ENCODE measurements at places on chromosomes 3 and 15.
A peak's percentile ranks its signal among the peaks of the same experiment; 100 is the strongest.

- peak; percentile 26 for DNase-seq
Observed at GRCh38 chr3:25781758-25782594, 1.3 kb downstream of the NGLY1 start.

DNA sequence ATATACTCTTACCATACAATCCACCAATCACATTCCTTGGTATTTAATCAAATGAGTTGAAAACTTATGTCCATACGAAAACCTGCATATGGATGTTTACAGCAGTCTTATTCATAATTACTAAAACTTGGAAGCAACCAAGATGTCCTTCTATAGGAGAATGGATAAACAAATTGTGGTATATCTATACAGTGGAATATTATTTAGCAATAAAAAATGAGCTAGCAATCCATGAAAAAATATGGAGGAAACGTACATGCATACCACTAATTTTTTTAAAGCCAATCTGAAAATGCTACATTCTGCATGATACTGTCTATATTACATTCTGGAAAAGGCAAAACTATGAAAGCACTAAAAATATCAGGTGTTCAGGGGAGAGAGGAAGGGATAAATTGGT lies 73.9 kb upstream of the LPP start:
- DNase-seq: no peak

DNA sequence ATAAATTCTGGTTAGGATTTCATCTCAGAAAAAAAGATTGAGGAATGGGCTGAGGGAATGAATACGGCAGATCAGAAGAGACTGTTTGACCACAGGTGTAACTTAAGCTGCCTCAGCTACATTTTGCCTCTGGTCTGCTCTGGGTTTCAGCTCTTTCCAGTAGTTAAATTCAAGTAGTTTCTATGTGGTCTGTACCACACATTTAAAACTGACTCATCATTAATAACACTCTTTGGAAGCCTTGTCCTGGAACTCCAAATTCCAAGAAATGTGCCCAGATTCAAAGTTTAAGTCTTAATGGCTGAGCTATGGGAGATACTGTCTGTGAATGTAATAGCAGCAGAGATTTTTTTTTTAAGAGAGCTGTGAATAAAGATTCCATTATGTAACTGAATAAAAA lies 133.1 kb upstream of the IGSF10 start:
- no peak for DNase-seq

DNA sequence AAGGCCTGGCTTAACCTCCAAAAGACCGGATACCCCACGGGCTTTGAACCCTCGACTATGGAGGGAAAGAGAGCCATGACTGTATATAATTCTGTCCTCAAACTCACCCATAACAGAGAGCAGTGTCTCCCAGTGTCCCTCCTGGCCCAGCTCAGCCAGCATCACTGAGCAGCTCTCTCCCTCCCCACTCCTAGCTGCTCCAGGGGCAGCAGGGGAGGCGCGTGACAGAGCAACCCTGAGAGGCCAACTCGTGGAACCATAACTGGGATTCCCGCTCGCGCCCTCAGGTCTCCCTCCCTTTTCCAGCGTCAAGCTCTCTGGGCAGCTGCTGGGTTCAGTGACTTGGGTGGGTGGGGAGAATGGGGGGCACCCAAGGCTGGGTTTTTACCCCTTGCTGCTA lies 561 bp upstream of the CPLX3 start:
- no peak for DNase-seq

- DNase-seq: no peak
Observed at GRCh38 chr15:61653110-61653509, 407.1 kb downstream of the VPS13C start.

GRCh38 chr3:122642935-122643334 lies 37.7 kb upstream of the PARP14 start:
- no peak for DNase-seq

- DNase-seq: no peak
Observed at GRCh38 chr3:169939751-169940150, 26.9 kb upstream of the SEC62 start.

- no peak for DNase-seq
Observed at GRCh38 chr3:162192340-162193029, 695.9 kb downstream of the OTOL1 start.

- no peak for DNase-seq
Observed at GRCh38 chr3:42864321-42864950, 11.2 kb downstream of the CYP8B1 start.

DNA sequence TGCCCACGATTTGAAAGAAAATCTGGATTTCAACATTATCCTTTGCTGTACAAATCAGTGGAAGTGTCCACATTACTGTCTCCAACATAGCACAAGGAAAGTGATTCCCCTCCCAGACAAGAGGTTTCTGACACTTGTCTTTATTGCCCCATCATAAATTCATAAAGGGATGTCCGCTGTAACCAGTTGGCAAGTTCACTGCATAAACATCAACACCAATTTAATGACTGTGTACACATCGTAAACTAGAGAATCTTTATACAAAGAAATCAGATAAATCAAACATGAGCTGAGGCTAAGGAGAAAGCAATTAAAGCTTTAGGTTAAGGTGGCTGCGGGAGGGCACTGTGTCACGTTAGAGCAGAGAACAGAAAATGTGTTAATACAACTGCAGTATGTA lies 129.8 kb downstream of the MEIS2 start:
- DNase-seq: no peak

- DNase-seq: no peak
Observed at GRCh38 chr15:91061997-91062396, 38.1 kb upstream of the SV2B start.

DNA sequence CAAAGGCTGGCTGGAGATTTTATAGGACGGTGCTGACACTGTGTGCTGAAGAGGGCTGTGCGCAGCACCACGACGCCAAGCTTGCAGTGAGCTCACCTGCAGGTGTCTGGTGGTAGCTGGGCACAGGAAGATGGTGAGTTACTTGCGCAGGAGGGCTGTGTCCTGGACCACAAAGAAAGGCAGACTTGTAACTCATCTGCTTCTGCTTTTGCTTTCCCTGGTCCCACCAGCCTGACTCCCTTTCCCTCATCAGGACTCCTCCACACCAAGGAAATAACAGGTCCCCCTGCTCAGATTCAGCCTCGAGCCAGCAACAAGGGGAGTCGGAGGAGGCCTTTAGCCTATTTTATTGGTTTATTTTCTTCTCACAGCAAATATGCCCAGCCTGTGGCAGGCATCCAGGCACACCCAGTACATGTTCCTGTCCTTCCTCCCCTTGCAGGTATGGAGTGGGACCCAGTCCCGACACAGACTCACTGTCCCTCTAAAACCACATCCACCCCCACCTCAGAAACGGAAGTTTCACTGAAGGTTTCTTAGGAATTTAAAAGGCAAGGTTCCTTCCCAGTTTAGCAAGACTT lies 35.6 kb upstream of the FLNB start:
- DNase-seq: no peak

DNA sequence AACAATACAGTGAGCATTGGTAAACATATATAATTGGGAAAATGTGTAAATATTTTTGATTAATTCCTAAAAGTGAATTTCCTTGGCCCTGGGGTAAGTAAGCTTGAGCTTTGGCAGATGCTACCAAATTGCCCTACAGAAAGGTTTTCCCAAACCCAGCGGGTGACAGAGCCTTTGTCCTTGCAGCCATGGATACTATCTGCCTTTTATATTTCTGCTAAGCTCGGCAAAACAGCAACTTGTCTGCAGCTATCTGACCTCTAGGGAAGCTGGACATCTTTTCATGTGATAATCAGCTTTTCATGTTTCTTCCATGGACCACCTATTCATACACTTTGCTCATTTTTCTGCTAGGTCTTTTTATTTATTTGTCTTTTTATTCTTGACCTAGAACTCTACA lies 64.7 kb upstream of the SEC22A start:
- no peak for DNase-seq

- no peak for DNase-seq
Observed at GRCh38 chr15:85580879-85581278, 200.5 kb downstream of the AKAP13 start.

DNA sequence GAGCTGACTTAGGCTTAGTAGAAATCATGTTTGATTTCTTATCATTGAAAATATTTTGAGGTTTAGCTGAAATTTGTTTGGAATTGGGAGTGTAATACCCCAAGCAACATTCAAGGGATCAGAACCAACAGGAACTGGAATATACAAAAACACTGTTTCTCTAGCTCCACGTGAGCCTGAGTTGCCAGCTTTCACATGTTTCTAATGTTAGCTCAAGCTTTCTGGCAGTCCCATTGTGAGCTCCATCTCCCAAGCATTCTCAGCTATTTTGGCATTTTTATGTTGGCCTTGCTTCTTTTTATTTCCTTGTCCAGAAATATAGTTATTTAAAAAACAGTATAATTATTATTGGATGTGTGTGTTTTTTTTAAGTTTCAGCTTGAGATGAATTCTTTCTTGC lies 427.1 kb upstream of the DPH6 start:
- DNase-seq: no peak

DNA sequence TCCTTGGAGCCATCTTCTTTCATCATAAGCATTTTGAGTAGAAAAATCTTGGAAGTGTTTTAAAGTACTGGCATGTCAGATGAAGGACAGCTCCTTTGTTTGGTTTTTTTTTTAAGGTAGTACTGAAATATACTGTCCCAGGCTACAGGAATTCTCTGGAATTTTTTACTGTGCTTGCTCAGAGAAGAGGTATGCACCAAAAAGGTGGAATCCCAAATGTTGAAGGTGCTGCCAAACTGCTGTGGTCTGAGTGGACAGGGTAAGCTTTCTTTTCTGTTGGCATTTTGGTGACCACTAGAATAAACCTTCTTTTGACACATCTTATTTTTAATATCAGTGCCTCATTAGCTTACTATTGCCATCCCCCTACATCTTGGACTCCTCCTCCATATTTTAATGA lies 7.2 kb downstream of the GNL3 start:
- no peak for DNase-seq

DNA sequence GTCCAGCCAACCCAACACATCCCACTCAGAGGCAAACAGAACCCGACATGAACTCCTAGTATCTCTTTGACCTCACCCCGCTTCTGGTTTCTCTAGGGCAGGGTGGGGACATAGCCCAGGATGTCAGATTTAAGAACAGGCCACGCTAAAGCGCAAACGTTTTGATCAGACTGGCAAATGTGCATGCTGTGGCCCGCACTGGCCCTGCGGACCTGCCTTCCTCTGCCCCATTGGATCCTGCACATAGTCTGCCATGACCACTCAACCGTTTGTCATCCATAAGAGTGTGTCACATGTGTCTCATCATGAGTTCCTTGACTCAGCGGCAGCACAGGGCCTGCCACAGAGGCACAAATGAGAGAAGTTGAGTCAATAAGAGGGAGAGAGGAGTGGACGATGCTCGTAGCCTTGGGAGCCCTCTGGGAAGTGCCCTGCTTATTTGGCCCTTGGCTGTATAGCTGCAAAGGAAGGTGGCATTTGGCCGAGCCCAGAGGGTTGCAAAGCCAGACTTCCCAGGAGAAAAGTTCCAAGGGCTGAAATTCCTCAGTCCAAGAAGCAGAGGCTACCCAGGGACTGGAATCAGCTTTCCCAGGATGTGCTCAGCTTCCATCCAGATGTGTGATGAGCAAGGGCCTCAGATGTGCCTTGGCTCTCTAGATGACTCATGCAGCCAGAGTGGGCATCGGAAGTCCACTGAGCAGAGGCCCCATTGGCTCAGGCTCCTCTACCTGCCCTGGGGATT lies 55.5 kb upstream of the SLCO2A1 start:
- no peak for DNase-seq

DNA sequence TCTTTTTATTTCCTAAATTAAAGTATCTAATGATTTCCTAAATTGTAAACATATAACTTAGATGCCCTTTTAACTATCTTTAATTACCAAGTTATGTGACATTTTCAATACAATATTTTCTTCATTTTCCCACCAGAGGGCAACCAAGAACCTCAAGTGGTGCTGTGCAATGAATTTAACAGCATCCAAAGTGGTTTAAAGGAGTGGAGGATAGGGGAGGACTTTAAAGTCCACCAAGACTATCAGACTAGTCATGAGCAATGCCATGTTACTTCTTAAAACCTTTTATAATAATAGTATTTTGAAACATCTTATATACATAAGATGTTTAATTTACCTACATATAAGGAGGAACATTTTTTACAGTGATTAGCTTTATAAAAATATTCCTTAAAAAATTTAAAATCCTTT lies 74.4 kb downstream of the DLG1 start:
- DNase-seq: no peak

GRCh38 chr15:90099868-90100831 lies 2.1 kb downstream of the IDH2 start:
- DNase-seq: no peak

DNA sequence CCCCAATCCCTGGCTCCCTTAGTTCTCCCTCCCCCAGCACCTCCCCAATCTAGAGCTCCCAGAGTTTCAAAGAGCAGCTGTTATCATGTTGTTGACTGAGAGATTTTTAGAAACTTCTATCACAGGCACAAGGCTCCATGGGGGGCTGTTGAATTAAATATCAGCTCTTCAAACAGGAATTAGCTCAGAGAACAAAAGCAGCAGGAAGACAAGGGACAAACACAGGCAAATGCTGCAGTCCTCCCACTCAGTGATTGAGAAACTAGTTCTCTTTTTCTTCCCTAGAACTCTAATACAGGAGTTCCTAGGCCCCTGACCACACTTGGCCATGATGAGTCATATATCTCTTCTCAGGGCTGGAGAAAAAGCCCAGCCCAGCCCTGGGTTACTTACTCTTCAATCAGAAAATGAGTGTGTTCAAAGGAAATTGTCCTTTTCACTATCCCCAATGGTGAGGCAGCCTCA lies 262.1 kb downstream of the IGSF11 start:
- peak; percentile 7 for DNase-seq

DNA sequence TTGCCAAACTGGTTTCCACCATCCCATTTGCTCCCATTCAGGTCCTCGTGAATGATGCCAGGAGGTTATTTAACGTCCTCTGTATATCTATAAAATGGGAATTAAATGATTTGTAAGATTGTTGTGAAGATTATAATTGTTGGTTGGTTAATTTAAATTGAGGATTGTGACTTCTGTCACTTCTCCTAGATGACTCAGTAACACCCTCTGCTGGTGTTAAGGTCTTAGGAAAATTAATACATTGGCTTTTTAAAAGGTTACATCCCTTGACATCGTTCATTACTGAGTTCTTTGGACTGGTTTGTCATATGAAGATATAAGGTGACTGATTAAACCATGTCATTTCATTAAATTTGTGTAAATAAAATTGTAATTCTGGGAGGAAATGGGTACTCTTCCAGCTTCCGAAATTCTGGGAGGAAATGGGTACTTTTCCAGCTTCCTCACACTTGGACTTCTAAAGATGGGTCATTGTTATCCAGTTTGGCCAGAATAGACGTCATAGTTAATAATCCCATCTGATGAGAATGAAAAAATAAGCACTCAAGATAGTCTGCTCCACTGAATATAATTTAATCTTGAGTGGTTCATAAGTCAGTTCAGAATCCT lies 33.3 kb upstream of the PAQR5 start:
- DNase-seq: no peak

All from GM18507 (cell line).